ENCODE measurements at places on chromosomes 7 and 10. TPM values are rescaled to one million over a fixed set of nuclear protein-coding genes. Genes with fewer than 3 reads are reported as not detected.

JCAD gene
- total RNA-seq: 15.9 TPM

UCMA gene
- not detected for total RNA-seq

NKX1-2 gene
- not detected for total RNA-seq

PRF1 gene
- total RNA-seq: 4.0 TPM

ECD gene
- total RNA-seq: 38.0 TPM

LRRC18 gene
- not detected for total RNA-seq

SPDYE11 gene
- total RNA-seq: not detected

DCLRE1A gene
- total RNA-seq: 3.9 TPM

OTUD1 gene
- 10.9 TPM for total RNA-seq

CNPY1 gene
- not detected for total RNA-seq

DNA sequence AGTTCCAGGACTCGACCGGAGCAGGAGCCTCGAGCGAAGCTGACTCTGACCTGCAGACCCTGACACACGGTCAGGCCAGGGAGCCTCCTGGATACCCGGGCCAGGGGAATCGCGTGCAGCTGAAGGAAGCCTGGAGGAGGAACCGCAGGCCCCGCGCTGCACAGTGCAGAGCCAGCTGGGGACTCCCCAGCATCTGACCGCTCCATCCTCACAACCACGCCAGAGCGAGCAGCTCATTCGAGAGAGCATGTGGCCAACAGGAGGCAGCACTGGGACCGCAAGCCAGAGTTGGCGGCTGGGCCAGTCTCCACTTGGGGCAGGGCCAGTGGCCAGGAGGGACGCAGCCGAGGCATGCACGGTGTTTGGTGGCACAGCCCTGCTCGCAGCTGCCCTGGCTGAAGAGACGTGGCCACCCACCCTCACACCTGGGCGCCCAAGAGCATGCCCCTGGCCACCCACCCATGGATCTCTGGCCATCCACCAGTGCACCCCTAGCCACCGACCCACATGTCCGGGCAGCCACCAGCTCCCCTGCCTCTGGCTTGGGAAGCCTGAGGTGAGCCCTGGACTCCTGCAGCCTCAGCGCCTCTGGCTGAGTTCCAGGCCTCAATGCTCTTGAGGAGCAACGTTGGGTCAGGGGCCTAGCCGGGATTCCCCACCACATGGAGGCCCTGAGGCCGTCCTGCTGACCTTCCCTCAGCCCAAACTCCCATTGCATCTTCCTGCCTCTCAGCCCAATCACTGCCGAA, 213.9 kb downstream of the ELFN1 start:
- DNase-seq: no peak

DNA sequence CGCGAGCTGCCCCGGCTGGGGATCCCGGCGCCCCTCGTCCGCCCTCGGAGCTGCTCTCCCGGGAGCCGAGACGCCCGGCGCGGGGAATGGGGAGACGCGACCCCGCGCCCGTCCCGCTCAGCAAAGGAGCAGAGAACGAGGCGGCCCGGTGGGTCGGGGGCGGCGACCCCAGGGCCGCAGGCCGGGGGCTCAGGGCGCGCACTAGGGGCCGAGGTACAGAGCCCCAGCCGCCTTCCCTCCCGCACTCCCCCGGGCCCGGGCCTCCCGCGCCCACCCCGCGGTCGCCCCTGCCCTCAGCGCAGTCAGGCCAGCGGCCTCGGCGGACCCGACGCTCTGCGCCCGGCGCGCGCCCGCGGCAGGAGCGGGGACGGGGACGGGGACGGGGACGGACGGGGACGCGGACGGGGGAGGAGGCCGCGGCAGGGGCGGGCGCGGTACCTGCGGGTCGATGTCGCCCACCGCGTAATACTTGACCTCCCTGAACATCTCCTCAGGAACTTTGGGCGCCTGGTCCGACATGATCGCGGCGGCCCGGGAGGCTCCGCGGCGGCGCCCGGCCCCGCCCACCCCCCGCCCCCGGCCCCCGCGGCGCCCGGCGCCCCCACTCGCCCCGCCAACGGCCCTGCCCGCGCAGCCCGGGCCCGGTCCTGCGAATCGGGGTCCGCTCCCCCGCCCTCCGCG, 373 bp downstream of the PAXIP1 start:
- no peak for DNase-seq

DNA sequence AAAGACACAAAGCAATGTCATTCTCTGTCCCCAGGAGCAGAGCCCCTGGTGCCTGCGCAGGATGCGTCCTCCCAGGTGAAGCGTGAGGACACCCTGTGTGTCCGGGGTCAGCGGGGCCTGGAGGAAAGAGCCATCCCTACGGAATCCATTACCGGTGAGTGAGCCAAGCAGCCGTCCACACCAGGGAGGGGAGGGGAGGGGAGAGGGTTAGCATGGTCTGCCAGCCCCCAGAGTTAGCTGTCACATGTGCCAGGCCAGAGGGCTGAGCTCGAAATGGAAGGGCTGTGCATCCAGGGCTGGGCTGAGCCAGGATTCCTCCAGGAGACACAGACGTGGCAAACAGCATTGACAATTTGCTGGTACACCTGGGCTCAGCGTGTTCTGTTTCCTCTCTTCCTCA, 15.2 kb downstream of the ZNF282 start:
- DNase-seq: no peak

DNA sequence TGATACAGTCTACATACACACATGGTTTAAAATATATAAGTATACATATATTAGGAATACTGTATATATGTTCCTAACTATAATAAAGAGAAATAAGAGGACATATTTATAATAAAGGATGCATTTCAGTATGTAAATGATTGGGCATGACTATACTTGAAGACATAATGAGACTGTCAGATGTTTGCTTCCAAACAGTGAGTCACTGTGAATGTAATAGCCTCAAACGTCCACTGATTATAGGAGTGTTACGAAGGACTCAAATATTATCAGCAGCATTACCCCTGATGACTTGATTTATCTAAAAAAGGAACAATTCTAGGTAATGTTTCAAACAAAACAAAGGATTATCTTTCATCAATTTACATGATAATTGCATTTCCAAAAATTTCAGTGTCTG, 39.9 kb upstream of the NRBF2 start:
- no peak for DNase-seq

GRCh38 chr10:70856454-70856853, 31.9 kb downstream of the PCBD1 start:
- no peak for DNase-seq

DNA sequence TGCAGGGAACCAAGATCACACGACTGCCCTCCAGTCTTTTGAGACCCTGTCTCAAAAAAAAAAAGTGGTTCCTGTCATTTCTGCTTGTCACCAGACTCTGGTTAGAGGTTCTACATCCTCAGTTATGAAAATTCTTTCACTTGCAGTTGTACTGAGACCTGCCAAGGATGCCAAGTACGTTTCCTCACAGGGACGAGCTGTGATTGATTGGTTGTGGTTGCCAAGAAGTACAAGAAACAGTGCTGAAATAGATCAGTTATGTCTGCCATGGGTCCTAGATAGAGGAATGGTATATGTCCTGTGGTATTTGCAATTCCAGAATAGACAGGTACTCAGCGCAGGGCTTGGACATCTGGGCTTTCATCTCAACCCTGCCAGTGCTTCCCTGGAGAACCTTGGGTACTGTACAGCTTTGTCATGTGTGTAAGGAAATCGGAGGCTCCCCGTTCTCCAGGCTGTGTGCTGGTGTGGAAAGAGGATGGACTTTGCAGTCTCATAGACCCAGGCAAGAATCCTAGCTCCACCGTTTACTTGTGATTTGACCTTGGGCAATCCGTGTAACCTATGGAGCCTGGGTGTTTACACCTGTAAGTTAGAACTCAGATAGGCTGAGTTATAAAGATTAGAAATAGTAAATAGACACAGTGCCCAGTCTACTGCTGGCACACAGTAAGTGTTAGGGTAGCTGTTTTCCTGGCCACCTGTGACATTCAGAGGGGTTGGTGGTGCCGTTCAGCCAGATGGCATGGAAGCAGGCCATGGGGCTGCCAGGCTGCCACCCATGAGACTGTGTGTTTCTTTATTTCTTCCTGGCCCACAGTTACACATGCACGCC, 53.0 kb downstream of the COL13A1 start:
- no peak for DNase-seq

GRCh38 chr7:74495112-74496086, 41.7 kb downstream of the GTF2IRD1 start:
- no peak for DNase-seq

DNA sequence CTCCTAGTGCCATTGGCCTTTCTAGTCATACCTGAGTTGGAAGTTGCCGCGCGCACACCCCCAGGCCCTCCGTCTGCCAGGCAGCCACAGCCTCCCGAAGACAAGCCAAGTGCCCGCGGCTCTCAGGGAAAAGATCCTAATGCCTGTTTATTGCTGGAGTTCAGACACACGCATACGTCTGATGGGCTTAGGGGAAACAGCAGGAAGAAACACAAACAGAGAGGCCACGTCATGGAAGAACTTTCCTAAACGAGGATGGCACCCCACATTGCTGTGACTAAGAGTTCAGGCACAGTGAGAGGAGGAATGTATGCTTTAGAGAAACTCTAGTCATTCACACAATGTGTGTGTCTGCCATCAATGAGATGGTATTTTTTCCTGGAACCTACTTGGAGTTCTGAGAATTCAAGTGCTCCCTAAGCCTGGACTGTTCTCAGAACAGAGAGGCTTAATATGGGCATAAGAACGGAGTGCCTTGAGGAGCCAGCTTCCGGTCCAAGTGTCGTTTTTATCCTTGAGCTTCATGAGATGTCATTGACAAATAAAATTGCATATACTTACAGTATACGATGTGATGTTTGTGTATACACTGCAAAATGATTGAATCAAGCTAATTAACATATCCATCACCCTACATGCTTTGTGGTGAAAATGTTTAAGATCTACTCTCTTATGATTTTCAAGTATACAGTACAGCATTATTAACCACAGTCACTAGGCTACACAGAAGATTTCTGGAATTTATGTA, 11.6 kb upstream of the RBP3 start:
- DNase-seq: no peak

DNA sequence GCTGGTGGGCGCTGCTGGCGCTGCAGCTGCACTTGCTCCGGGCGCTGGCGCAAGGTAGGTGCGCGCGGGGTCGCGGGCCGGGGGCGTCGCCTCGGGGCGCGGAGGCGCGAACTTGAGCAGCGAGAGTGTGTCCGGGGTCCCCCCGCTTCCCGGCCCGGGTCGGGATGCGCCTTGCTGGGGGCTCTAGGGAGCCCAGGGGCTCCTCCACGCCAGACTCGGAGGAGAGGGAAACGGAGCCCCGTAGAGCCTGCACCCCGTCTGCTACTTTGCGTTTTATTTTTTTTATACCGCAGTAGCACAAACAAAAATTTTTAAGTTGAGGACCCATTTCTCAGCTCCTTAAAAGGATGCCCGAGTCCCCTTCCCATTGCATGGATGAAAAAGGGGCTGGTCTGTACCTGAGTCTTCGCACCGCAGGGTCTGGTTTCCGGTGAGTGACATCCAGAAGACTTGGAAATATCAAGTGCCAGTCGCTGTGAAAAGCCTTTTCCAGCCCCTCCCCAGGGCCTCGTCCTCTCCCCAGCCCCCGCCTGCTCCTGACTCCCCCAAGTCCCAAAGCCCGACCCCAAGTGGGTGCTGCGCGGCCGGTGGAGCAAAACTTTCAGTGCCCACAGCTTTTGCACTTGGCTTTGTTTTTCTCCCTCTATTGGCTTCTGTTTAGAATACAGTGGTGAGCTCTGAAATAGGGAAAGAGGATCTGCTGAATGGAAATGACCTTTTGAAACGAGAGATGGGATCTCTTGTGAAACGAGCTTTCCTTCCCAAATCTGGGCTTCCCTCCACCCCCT, 973 bp downstream of the SDK1 start:
- no peak for DNase-seq

- peak; percentile 51 for DNase-seq
Observed at GRCh38 chr10:62083412-62084267, 182.1 kb downstream of the ARID5B start.

- DNase-seq: no peak
Observed at GRCh38 chr7:38507384-38507783, 123.8 kb downstream of the AMPH start.

DNA sequence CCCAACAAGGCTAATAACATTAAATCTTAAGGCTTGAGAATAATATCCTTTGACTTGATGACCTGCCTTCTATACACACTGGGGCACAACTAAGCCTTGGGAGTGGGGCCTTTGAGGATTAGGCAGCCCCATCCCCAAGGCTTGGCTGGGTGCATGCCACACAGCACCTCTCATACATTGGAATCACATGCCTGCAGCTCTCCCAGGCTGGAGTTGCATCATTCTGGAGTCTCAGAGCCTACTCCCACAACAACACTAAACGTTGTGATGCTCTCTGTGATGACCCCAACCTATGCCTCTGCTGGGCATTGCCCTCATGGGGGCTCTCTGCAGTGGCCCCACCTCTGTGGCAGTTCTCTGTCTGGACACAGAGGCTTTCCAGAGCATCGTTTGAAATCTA, 31.9 kb upstream of the SGCE start:
- DNase-seq: no peak

GRCh38 chr10:28248092-28248491, 54.8 kb downstream of the MPP7 start:
- DNase-seq: no peak

DNA sequence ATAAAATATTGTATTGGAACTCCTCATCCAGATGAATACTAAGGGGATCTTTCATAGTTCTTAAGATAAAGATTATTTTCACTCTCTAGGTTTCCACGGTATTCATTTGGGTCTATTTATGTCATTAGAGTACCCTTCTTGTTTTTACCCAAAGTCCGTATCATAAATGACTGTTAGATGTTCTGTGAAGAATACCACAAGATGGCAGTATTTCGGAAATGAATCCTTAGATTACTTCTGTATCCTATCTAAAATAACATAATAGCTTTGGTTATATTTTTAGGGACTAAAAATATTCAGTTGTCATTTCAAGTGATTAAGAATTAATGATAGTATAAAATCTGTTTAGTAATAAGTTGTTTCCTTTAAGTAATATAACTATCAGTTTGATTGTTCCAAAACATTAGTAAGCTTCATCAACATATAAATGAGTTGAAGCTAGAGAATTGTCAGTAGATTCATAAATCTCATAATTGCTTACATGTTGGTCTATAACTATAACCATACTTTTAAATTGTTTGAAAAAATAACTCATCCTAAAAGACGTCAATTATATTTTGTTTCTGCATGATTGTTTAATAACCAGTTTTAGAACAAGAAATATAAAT, 337.5 kb upstream of the KCND2 start:
- no peak for DNase-seq

DNA sequence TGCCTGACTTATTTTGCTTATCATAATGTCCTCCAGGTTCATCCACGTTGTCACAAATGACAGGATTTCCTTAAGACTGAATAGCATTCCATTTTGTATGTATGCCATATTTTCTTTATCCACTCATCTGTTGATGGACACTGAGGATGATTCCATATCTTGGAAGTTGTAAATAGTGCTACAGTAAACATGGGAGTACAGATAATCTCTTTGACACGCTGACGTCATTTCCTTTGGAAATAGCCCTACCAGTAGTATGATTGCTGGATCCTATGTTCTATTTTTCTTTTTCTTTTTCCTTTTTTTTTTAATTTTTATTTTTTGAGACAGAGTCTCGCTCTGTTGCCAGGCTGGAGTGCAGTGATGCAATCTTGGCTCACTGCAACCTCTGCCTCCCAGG, 167.6 kb downstream of the CTTNBP2 start:
- DNase-seq: no peak

GRCh38 chr7:46201961-46202360, 280.9 kb upstream of the IGFBP3 start:
- no peak for DNase-seq

Data from omental fat pad (tissue), 4 donors.